ENCODE measurements at places on chromosomes 6 and 20.

DNA sequence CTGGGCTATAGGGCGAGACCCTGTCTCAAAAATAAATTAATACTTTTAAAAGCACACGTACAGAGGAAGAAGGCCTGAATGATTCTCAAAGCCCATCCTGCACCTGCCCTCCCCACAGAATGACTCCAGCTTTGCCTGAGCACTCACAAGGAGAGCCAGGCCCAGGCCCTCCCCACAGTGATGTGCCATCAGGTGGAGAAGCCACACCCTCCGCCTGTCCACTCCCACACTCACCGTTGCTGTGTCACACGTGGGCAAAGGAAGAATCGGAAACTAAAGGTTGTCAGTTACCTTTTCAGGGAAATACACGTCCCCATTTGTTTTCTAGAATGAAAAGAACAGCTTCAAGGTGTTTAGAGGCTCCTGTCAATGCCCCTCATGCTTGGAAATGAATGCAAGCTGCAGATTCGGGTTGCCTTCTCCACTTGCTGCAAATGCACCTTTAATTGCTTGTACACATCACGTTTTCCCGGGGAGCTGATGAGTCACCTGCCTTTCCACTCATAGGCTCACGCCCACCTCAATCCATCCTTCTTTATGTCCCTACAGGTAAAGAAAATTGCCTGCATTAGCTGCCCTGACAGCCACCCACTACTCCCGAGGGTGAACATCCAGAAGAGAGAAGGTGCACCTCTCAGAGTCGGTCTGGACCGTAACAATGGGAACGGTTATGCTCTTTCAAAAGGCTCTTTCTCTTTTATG is 45.5 kb upstream of the AFDN start:
- DNase-seq, result no peak

- no peak for DNase-seq
Observed at GRCh38 chr6:137256350-137257103, 37.3 kb upstream of the IFNGR1 start.

DNA sequence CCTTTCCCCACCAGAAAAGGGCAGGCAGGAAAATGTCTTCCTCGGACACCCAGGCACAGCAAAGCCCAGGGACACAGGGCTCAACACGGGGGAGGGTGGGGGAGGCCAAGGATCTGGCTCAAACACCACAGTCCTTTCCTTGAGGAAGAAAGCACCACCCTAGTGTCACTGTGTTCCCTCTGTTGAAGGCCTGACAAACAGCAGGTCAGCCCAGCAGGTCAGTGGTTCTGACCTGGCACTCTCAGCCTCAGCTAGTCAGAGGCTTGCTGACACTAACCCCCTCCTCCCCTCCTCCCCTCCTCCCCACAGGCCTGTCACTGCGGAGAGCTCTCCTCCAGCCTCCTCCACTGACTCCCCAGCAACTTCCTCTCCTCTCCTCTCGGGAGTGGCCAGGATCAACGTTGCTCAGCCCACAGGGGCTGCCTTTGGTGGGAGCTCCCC is 239.6 kb downstream of the LRFN2 start:
- no peak for DNase-seq

DNA sequence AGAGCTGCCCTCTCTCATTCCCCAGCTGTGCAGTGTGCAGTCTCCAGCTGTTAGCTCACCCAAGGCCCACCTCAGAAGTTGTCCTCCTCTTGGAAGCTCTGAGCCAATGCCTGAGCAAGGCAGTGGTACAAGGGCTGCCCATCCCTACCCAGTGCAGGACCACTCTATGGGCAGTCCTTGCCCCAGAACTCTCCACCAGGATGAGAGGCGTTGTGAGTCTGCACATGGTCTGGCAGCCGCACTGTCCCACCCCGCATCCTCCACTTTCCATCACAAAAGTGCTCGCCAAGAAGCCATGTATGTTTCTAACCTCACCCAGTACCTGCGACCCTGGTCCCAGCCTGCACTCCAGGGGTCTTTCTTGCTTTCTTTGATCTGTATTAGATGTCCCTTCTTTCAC is 175.1 kb upstream of the PMEPA1 start:
- DNase-seq, result no peak

GRCh38 chr6:391559-392440 is at the start of gene IRF4:
IRF4 (plus strand) TSS chr6:391752; CDS start chr6:393153, 1,401 bp downstream.
- DNase-seq, result no peak

- no peak for DNase-seq
Observed at GRCh38 chr6:34004706-34005105, 141.2 kb downstream of the GRM4 start.

DNA sequence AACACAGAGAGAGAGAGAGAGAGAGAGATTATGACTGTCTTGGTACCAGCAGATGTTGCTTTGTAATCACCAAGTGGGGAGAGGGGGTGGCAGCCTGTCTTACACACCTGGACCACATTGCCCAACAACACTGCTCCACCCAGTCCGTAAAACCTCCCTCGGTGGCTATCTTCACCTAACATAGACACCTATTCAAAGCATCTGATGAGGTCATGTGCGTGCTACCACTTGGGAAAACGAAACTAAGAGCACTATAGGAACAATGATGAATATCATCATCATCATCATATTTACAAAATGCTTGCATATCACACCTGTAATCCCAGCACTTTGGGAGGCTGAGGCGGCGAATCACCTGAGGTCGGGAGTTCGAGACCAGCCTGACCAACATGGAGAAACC is 24.1 kb upstream of the SALL4 start:
- no peak for DNase-seq

- DNase-seq, result no peak
Observed at GRCh38 chr6:147392917-147393625, 115.4 kb upstream of the SAMD5 start.

GRCh38 chr6:157242791-157243190 is 80.5 kb downstream of the TMEM242 start:
- no peak for DNase-seq

- DNase-seq, result no peak
Observed at GRCh38 chr6:83976871-83977270, 56.7 kb upstream of the MRAP2 start.

GRCh38 chr6:124512431-124512830 is 449.8 kb upstream of the RNF217 start:
- no peak for DNase-seq

DNA sequence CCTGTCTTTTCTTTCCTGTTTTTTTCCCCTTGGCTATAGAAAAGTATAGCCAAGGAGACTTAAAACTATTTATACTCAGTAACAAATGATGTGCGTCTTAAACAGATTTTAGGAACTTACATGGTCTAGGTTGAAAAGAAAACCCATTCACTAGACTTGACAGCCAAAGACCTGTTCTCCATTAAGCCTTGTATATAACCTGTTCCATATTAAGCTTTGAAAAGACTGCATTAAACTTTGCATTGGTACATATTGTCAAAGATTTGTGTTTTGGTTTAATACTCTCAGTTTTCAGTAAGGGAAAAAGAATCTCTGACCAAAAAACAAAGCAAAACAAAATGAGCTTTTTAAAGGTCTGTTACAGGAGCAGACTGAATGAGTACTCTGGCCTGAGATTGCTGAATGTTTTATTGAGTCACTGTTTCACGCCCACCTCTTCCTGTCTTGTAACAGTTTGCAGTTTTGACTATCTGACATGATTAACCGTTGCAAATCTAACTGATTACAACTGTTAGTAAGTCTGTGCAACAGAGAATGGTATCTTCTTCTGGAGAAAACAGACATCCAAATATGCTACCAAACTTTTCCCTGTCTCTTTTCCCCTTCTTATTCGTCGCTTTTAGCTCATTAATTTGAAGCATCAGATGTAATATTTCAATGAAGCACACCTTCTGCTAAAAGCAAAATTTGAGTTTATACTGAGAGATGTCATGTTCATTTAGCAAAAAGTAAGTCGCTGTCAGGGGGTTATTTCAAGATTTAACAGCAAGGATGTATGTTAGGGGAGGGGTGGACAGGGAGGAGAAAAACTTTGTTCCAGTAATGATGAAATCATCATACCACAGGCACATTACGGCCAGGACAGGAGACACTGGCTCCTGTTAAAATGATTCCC is 59.1 kb upstream of the SUPT3H start:
- no peak for DNase-seq

DNA sequence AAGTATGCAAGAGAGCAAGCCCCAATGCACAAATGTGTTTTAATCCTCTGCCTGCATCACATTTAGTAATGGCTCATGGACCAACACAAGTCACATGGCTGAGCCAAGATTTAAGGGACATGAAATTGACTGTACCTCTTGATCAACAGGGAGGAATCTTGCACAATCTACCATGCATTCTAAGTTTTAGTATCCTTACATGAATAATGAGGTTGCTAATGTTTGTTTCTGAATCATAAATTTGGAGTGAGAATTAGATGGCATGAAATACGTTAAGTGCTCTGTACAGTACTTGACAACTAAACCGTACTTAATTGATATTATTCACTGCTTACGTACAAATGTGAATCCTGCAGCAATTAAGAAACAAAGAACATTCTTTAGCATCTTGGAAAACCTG is 553.8 kb upstream of the JAG1 start:
- no peak for DNase-seq

- no peak for DNase-seq
Observed at GRCh38 chr6:113050979-113051378, 703.8 kb downstream of the RFPL4B start.

GRCh38 chr20:17226410-17227218 is at the start of gene PCSK2:
PCSK2 (plus strand) TSS chr20:17227040; CDS start chr20:17227306, 266 bp downstream.
- peak; percentile 95 for DNase-seq

GRCh38 chr20:9615766-9616454 is 101.5 kb downstream of the LAMP5 start:
- no peak for DNase-seq

- no peak for DNase-seq
Observed at GRCh38 chr6:30883685-30884520, at the start of gene DDR1. DDR1 (plus strand) TSS chr6:30884519; CDS start chr6:30888730, 4,211 bp downstream.

- no peak for DNase-seq
Observed at GRCh38 chr20:10662151-10662550, 11.6 kb downstream of the JAG1 start.

GRCh38 chr6:139551376-139551775 is 176.9 kb upstream of the CITED2 start:
- DNase-seq, result no peak

DNA sequence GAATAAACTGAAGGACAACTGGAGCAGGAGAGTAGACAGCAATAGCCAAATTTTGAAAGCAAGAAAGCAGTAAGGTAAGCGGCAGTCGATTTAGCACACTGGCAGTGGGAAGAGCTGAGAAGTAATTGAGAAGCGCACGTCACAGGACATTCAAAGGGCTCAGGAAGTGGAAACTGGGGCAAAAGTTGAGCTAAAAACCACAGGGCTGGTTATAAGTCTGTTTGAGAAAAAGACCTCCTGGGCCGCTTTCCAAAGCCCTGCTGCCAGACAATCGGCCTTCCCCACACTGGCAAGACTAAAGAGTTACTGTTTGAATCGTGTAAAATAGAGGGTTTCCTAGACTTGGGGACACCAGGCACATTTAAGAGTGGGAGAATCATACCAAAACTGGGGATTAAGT is 161.4 kb downstream of the DNAH8 start:
- no peak for DNase-seq

DNA sequence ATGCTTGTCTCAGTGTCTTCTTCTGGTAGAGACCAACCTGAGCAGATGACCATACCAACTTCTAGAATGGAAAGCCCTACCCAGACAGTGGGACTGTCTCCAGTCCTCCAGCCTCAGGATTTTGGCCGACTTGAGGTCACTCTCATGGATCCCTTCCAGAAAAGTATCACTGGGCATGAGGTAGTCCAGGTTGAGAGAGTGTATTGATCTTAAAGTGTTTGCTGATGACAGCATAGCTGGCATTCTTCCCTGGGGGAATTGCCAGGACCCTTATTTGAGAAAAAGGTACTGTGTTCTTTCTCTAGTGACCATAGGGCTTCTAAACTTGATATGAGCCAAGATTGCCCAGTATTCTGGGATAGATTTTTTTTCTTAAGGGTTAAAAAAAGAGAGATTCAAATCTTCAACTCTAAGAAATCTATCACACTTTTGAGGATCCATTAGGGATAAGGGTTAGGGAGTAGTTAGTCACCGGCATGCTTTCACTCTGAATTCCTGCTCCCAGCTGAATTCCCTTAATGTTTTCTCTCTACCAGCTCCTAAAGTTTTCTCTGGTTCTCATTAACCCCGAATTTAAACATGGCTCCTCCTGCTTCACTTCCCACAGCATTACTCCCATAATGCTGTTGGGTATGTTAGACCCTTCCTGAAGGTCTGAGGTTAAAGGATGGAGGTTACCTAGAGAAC is 73.6 kb upstream of the FLRT3 start:
- DNase-seq, result no peak

DNA sequence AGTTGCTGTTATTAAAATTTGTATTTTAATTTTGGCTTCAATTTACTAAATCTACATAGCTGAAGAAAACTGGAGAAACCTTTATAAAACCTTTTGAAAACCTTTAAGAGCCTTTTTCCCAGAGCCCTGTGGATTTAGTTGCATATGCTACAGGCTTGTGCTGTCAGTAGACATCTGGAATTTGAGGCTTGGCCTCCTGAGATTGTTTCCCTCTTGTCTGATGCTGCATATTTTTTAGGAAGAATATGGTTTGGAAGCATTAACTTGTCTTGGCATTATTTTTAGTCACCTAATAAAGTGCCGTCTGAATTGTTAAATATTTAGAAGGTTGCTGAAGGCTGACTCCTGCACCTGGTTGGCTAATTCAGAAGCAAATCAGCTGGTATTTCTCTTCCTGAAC is 369.4 kb downstream of the UTRN start:
- DNase-seq, result no peak

DNA sequence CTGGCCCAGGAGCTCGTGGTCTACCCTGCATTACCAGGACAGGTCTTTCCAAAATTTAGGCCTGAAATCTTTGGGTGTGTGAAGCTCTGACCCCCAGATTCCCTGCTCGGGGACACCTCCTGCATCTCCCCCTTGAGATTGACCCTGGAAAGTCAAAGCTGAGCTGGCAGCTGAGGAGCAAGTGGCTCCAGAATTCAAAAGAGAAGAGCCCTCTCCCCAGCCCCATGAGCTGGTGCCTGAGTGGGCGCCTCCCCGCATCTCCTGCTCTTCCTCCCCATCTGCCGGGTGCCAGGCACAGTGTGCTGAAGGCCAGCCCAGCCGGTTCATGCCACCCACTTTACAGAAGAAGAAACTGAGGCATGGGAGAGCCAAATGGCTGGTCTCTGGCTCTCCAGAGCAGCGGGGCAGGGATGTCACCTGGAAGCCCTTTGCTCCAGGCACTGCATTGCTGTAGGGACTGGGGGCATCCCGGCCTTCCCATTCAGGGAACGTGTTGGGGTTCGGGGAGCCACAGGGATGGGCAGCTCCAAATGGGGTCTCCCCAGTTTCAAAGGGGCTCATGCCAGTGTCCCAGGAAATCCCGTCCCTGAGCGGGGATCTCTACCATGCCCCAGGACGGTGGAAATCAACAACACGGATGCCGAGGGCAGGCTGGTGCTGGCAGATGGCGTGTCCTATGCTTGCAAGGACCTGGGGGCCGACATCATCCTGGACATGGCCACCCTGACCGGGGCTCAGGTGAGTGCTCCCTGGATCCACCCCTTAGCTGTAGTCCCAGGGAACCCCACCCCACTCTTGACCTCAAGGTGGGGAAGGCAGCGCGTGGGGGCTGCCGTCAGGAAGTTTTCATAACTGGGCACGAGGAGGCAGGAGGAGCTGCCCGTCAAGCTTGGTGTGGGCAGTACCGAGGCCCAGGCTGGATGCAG is 20.5 kb downstream of the NPEPL1 start:
- DNase-seq, result no peak

- no peak for DNase-seq
Observed at GRCh38 chr6:85594197-85594930, 706 bp upstream of the SNX14 start.
